ENCODE measurements at places on chromosomes 7 and 10.

DNA sequence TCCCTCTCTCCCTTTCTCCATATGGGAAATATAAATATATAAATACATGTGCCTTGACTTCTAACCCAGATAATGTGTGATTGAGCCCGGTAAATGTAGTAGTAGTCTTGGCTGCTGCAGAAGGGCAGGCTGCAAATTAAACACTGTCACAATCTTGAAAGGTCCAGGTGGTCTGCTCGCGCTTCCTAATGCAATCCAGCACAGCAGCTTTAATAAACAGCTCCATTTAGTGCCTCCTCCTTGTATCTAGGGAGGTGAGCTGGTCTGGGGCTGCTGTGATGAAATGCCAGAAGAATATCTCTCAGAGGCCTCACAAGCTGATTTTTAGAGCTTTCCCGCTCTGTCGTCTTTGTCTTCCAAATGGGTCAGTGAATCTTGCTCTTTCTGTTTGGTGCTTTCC is 782 bp downstream of the POU6F2 start:
- no peak for DNase-seq

GRCh38 chr7:27693794-27694193 is 31.1 kb upstream of the HIBADH start:
- no peak for DNase-seq

- DNase-seq, result no peak
Measured at GRCh38 chr7:24700521-24701260, 56.6 kb downstream of the GSDME start.

DNA sequence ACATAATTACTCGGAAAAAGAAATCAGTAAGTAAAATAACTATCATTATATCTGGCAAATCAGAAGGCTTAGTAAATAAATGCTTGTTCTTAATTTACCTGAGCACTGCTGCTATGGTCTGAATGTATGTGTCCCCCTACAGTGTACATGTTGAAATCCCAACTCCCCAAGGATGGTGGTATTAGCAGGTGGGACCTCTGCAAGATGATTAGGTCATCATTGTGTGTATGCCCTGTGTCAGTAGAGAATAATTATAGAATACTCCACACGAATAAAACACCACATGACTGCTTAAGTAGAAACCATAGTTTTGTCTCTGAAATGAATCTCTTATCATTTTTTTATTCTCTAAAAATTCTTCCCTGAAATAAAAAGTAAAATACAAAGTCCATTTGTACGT is 101.6 kb downstream of the RNF133 start:
- no peak for DNase-seq

DNA sequence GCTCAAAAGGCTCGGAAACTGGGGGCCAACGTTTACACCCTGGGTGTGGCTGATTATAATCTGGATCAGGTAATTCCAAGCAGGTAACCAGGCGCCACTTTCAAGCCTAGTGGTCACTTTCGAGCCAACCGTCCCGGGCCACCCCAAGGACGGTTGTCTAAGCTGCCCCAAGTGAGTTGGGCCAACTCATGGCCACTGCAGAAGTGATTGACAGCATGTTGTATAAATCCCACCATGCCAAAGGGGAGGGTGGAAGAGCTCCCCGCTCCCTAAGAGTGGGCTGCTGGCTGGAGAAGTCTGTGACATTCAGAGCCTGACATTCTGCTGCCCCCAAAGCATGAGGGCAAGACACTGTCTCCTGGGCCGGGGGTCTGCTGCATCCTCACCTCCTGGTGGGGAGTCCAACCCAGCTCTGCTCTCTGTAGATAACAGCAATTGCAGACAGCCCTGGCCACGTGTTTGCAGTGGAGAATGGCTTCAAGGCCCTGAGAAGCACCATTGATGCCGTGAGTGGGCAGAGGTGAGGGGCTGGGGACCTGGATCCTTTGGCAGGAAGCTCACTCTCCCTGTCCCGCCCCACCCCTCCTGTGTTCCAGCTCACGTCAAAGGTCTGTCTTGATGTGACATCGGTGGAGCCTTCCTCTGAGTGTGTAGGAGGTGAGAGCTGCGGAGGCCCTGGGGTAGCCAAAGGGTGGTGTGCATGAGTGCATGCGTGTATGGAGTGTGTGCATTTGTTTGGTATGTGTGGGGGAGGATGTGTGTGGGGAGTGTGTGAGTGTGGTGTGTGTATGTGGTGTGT is 10.8 kb downstream of the ANTXRL start:
- DNase-seq, result no peak

GRCh38 chr7:130615583-130615982 is 53.0 kb downstream of the COPG2 start:
- DNase-seq, result no peak

GRCh38 chr7:19747740-19748339 is 25.6 kb downstream of the TMEM196 start:
- DNase-seq, result peak; percentile 28

DNA sequence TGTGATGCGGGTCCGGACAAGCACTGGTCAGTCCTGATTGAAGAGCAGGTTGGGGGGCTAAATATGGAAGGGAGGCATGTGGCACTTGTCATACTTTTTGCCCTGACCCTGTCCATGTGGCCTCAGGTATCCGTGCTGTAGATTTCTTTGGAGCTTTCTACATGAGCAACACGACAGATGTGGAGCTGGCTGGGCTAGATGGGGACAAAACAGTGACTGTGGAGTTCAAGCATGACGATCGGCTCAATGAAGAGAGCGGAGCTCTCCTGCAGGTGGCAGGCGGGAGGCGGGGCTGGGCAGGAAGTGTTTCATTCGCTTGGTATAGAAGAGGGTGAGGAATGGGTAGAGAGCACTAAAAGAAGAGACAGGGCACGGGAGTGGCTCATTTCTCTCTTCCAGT is 13.0 kb upstream of the CHCHD1 start:
- DNase-seq, result no peak

DNA sequence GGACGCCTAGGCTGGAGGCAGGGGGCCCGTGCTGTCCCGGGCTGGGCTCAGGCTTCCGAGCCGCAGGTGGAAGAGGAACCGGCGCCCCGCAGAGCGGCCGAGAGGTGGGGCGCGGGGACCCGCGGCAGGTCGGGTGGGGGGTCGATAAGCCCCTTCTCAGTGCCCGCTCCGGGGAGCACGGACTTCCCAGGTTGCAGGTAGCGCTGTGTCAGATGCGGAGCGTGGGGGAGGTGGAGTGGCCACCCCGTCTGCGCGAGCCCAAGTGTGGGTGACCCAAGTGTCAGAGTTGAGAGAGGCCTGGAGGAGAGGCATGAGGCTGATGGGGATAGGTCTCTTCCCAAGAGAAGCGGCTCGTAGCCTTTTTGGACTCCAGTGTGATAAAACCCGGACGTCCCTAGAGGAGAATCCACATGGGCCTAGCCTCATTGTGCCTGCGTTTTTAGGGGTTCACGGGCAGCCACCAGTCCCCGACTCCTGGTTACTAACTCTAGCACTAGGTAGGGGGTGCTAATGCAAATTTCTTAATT is 580 bp downstream of the EEPD1 start:
- no peak for DNase-seq

DNA sequence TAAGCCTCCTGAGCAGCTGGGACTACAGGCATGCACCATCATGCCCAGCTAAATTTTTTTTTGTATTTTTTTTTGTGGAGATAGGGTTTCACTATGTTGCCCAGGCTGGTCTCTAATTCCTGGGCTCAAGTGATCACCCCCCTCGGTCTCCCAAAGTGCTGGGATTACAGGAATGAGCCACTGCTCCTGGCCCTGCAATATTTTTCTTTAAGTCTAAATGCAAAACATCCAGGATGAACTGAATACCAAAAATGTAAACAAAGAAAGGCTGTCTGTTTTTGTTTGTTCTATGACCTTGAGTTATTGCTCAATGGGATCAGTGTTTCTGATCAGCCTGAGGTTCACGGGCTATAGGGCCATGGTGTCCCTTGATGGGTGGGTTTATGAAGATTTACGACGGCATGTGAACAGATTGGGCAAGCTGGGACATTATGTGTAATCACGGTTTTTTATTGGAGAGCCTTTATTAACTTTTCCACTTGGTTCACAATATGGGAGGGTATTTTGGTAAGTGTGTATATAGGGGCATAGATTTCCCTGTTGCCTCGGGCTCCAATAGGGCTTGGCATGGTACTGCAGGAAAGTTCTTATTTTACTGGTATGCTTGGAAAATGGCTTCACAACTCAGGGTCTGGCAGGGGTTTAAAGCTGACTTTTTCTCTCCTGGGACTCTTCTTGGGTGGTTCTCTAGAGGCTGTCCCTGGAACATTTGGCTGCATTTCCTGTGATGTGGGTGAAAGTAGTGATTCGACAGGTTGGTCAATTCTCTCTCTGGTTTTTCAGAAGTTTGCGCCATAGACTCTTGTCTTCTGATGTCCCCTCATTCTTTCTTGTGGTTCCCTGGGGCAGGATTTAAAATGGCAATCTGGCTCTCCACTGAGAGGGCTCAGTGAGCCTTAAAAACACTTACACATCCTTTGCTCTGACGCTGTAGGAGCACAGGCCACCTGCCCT is 41.6 kb downstream of the MRPS33 start:
- no peak for DNase-seq

- no peak for DNase-seq
Measured at GRCh38 chr7:139711991-139712743, 65.6 kb downstream of the HIPK2 start.

GRCh38 chr10:48231699-48232315 is 42.7 kb downstream of the FRMPD2 start:
- no peak for DNase-seq

DNA sequence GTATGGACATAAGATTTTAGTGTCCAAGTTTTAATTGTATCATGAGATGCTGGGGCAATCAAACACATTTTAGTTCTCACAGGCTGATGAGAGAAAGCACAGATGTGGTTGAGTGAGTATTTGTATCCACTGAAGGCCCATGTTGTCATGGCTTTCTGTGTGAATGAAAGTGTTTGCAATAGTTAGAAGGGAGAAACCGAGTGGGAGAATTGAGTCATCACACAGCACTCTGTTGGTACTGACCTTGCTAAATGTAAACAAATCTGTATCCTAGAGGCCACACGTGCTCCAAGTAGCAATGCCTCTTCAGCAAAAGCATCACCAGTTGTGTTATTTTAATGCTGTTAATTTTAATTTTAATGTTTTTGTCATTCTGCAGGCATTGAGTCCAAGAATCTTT is 121.2 kb downstream of the EMX2 start:
- DNase-seq, result no peak

DNA sequence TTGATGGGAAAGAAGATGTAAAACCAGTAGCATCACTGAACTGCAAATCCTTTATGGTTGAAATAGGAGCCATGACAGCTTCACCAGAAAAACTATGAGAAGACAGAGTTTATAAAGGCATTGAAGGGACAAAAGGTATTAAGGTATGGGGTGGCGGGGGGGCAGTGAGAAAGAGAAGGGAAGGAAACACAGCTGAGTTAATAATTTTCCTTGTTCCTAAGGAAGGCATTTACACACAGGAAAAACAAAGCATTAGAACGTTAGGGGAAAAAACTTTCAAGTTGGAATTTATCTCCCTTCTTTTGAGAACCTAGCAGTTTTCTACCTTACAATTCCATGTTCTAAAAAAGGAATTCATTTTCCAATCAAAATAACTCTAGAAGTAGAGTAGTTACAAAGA is 4.4 kb downstream of the LARP4B start:
- DNase-seq, result no peak

- no peak for DNase-seq
Measured at GRCh38 chr10:85648279-85648754, 718.3 kb downstream of the GRID1 start.

DNA sequence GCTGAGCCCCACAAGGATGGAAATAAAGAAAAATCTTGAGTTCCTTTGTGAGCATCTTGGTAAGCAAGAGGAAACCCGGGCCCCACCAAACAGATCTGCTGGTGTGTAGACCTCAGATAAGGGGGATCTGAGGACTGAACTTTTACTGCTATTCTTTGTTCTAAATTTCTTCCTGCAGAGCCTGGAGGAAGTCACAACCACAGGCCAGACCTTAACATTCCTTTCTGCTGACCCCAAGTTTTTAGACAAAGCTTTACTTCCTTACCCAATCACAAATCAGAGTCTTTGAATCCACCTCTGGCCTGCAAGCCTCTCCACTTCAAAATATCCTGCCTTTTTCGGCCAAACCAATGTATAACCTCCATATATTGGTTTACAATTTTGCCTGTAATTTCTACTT is 352.6 kb upstream of the AUTS2 start:
- DNase-seq, result no peak

DNA sequence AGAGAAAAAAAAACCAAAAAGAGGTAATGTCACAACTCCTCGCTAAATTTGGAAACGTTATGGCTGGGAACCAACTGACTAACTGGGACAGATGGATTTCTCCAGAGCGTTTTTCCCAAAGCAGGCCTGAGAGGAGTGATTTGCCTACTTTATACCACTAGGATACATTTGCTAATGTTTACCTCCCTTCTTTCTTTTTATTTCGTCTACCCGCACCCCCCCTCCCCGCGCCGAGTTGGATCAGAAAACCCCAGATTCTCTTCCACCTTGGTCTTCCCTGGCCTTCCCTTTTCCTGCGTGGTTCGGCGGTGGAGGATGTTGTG is 7.2 kb downstream of the CPA2 start:
- no peak for DNase-seq

DNA sequence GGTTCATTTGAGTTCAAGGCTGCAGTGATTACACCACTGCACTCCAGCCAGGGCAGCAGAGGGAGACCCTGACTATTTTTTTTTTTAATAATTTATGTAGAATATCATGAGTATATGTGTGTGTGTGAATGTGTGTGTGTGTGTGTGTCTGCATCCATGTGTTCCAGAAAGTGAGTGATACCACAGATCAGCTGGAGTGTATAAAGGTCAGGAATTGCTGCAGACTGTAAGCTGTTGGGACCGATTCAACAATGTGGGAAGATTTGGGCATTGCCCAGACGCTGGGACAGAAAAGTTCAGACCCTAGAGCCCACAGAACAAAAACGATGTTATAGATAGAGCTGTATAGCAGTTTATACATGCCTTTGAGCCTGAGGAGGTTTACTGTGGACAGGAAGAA is 435.6 kb downstream of the CCSER2 start:
- DNase-seq, result no peak

DNA sequence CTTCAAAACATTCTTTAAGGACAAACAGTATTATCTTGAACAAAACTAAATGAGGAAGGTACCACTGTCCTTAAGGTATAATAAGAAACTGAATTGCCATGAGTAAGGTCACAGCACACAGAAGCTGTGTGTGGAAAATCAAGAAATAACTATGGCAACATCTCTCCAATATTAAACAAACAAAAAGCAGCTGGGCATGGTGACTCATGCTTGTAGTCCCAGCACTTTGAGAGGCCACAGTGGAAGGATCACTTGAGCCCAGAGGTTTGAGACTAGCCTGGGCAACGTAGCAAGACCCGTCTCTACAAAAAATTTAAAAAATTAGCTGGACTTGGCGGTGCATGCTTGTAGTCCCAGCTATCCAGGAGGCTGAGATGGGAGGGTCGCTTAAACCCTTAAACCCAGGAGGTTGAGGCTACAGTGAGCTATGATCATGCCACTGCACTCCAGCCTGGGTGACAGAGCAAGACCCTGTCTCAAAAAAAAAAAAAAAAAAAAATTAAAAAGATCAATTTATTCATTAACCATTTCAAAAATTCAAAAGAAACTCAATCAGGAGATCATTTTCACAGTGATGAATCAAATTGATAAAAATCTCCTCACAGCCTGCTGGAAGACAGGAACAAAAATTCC is 195.4 kb downstream of the SKIDA1 start:
- no peak for DNase-seq
